ENCODE measurements at places on chromosomes 12 and 14.

DNA sequence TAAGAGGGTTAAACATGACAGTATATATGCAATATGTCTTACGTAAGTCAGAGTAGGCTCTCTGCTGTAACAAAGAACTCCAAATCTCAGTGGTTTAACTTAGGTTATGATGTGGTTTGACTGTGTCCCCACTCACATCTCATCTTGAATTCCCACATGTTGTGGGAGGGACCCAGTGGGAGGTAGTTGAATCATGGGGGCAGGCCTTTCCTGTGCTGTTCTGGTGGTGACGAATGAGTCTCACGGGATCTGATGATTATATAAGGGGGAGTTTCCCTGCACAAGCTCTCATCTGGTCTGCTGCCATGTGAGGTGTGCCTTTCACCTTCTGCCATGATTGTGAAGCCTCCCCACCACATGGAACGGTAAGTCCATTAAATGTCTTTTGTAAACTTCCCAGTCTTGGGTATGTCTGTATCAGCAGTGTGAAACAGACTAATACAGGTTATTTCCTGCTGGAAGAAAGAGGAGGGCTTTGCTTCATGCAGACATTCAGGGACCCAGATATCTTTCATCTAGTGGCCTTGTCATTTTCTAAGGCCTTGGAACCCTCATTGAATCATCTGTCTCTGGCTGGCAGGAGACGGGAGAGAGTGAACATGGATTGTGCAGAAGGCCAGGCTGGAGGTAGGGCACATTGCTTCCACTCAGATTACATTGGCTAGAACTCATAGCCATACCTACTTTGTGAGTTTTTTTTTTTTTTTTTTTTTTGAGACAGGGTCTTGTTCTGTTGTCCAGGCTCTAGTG is 96.1 kb downstream of the CRADD start:
- DNase-seq: no peak

GRCh38 chr12:9880532-9881078 is 684 bp upstream of the KLRF2 start:
- DNase-seq: no peak

DNA sequence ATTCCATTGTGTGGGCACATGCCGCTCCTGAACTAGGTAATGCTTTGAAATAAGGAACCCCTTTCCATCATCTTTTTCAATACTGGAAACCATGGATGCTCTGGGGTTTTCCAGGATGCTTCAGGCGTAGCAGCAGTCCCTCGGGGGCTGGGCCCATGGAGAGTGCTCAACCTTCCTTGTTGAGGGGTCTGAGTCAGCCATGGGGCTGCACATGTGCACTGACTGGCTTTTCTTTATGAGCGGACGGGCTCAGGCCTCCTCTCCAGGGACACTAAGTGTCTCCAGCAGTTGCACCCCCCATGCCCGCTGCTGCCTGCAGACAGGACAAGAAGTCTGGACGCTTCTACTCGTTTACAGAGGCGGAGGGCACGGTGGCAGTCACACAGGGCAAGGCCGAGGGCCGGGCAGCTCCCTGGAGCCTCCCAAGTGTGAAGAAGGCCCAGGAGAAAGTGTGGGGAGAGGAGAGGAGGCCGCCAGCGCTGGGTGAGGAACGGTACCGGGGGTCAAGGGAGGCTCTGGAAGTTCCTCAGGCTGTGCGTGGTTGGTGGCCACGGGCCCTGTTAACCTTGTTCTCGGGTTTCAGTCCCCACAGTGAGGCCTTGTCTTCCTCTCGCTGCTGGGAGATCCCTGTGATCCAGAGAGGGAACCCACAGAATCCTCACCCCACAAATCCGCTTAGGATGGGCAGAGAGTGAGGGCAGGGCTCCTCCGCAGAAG is 51.2 kb downstream of the TEAD4 start:
- no peak for DNase-seq

GRCh38 chr12:98644433-98644711 is 216 bp downstream of the IKBIP start:
- peak; percentile 33 for DNase-seq

DNA sequence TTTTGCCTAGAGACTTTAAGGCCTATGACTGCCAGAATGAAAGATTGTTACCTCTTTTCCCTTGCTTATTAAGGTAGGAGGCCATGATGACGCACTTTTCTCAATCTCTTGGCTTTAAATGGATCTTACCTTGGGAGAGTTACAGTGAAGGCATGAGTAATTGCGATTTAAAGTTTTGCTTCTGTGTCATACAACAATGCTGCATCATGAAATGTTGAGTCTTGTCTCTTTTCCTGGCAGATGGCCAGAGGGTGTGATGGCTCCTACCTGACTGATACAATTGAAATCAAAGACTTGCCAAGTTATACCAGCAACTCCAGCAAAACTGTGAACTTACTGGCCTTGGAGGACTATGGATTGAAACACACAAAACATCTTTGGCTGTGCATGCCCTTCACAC is 17.2 kb upstream of the LRRK2 start:
- no peak for DNase-seq

DNA sequence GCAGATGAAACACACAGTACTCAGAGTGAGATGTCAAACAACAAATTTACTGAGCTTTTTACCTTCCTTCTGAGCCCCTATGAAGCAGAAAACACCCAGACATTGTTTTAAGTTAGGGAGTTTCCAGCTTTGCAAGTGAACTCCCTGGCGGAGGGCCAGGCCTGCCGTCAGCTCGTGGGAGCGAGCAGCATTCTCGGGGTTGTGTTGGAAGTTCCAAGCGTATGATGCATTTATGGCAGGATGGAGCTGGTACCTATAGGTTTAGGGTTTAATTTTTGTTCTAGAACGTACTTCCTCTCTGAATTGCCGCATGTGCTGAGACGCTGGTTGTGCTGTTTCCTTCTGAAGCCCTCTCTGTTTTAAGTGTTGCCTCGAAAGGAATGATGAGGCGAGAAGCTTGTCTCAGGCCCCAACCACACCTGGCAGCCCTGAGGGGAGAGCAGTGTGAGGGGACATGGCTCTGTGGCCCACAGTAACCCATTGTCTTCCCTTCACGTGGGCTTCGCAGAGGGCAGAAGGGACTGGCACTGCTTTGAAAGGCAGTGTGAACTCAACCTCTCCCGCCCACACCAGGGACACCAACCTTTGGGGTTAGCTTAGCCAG is 76.6 kb downstream of the SSPN start:
- peak; percentile 31 for DNase-seq

Measured in GM13976 (cell line).